ENCODE measurements at places on chromosomes 7 and 10.

DNA sequence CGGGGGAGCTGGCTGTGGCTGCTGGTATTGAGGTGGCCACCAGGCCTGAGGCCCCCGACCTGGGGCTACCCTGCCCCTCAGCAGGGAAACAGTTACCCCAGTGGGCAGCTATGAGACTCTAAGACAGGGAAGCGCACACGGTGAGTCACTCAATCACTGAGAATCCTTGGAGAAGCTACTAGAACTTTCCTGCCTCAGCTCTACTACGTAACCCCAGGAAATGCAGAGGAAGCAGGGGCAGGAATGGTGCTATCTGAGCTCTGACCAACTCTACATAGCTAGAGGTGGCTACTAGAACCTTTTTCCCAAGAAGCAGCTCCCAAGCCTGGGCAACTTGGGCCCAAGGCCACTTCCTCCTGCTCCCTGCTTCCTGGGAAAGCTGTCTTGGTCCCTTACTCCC, 11.8 kb downstream of the DNAJB12 start:
- DNase-seq, result no peak

GRCh38 chr10:126179637-126180036, 208.6 kb downstream of the ADAM12 start:
- DNase-seq, result peak; percentile 5

DNA sequence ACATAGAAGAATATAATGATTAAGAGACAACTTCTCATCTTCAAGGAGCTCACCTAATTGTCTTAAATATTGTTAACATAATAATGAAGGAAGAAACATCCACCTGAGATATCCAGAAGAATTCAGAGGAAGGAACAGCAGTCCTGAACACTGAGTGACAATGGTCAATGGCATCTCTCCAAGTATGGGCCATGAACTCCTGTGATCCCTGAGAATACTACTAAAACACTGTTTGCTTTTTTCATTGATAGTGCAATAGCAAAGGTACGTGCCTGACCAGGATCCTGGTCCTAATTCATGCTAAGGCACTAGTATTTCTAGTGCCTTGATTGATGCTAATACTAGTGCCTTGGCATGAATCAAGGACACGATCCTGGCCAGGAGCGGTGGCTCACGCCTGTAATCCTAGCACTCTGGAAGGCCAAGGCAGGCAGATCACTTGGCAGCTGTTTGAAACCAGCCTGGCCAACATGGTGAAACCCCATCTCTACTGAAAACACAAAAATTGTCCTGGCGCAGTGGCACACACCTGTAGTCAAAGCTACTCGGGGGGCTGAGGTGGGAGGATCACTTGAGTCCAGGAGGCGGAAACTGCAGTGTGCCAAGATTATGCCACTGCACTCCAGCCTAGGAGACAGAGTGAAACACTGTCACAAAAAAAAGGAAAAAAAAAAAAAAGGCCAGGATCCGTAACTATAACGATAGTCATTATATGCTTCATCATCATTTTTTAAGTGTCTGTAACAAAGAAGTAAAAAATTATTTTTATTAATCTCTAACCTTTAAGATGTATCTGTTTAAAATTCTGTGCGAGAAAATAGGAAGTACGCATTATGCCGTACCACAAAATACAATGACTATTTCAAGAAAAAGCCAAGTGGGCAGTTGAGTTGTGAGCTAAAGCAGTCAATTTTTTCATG, 49.1 kb downstream of the SRPK2 start:
- no peak for DNase-seq

GRCh38 chr7:12609561-12609960, 39.0 kb downstream of the SCIN start:
- DNase-seq, result no peak

GRCh38 chr7:613442-614140, 93.9 kb upstream of the PDGFA start:
- DNase-seq, result no peak

- DNase-seq, result no peak
Measured at GRCh38 chr10:17453373-17454091, 863 bp downstream of the ST8SIA6 start.

DNA sequence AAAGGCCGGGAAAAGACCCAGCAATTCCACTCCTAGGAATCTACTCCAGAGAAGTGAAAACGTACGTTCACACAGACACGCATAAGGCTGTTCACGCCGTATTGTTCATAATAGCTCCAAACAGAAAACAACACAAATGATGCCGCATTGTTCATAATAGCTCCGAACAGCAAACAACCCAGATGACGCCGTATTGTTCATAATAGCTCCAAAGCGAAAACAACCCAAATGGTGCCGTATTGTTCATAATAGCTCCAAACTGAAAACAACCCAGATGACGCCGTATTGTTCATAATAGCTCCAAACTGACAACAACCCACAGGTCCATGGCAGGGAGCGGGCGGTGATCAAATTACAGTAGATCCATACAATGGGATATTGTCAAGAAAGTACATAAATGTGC, 85.2 kb upstream of the DNAAF5 start:
- no peak for DNase-seq

DNA sequence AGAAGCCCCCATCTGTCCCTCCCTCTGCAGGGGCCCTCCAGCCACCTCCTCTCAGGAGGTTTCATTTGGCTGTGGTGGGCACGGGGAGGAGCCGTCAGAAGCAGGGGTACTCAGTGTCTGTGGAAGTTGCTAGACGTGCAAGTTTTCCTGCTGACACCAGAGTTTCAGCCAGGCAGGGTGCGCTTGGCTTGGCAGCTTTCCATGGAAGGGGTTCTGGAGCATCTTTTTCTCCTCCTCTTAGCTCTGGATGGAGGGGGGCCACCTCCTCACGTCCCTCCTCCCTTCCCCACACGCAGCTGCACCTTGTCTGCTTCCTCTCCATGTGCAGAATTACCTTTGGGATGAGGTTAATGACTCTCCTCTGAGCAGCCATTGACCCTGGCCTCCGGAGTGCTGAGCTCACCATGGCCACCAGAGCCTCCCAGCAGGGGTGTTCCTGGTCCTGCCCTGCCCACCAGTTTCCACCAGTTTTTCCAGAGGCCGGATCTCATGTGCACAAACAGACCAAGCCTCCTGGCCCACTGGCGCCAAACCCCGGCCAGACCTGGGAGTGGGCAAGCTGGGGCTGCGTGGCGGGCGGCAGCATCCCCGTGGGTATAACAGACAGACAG, 579.8 kb upstream of the FOXK1 start:
- DNase-seq, result no peak

- DNase-seq, result no peak
Measured at GRCh38 chr10:650886-651615, 38.4 kb downstream of the DIP2C start.

- no peak for DNase-seq
Measured at GRCh38 chr10:6642876-6643275, 62.8 kb upstream of the PRKCQ start.

- DNase-seq, result no peak
Measured at GRCh38 chr10:52083422-52083821, 230.7 kb upstream of the DKK1 start.

- no peak for DNase-seq
Measured at GRCh38 chr10:17650416-17650815, 6.5 kb downstream of the STAM start.

- no peak for DNase-seq
Measured at GRCh38 chr10:1171586-1171985, 115.4 kb downstream of the WDR37 start.

- DNase-seq, result no peak
Measured at GRCh38 chr10:84296091-84296981, 32.1 kb upstream of the CCSER2 start.

GRCh38 chr7:120724448-120724847, 133.5 kb downstream of the TSPAN12 start:
- no peak for DNase-seq

DNA sequence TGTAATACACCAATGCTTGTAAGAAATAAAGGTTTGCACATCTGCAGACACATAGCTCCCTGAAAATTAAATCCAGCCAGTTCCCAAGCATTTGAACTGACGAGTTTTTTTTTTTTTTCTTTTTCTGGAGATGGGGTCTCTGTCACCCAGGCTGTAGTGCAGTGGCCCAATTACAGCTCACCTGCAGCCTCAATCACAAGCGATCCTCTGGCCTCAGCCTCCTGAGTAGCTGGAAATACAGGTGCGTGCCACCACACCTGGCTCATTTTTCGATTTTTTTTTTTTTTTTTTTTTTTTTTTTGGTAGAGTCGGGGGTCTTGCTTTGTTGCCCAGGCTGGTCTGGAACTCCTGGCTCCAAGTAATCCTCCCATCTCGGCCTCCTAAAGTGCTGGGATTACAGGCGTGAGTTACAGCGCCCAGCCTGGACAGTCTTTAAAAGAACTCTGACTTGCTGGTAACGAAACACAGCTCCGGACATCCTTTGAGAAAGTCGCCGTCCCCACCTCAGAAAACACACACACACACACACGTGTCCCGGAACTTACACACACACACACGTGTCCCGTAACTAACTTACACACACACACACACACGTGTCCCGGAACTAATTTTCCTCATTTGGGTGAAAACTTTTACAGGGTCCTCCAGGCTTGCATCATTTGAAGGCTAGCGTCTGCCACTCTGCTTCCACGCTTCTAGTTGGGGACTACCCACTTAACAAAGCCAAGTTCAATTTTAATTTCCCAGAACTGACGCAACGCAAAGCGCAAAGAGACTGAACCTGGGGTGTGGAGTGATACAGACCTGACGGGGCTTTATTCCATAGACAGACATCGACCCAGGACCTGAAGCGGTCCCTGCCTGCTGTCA, 18.6 kb downstream of the OCM2 start:
- DNase-seq, result no peak

DNA sequence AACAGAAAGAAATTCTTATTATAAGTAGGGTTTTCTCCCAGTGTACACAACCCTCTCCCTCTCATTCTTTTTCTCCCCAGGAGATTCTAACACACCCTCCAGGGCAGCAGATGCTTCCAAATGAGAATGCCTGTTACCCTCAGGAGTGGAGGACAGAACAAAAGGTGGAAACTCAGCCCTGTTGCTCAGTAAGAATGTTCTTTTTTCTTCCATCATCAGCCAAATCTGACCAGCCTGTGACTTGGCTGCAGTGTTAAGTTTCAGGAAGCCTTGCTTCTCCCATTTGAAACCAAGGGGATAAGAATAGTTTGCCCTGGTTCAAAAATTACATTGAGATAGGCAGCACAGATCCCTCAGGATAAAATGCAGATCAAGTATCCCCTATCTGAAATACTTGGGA, 77.5 kb upstream of the EEPD1 start:
- DNase-seq, result no peak

GRCh38 chr10:56586461-56586891, 225.4 kb upstream of the ZWINT start:
- DNase-seq, result no peak

GRCh38 chr7:25482631-25483030, 254.3 kb upstream of the NPVF start:
- no peak for DNase-seq

GRCh38 chr10:78462726-78463228, 429.1 kb downstream of the RPS24 start:
- DNase-seq, result no peak

GRCh38 chr7:148621563-148621962, 31.0 kb downstream of the C7orf33 start:
- no peak for DNase-seq

GRCh38 chr10:121536310-121536913, 61.8 kb downstream of the FGFR2 start:
- no peak for DNase-seq

GRCh38 chr10:20343036-20343435, 526.8 kb downstream of the PLXDC2 start:
- DNase-seq, result no peak

DNA sequence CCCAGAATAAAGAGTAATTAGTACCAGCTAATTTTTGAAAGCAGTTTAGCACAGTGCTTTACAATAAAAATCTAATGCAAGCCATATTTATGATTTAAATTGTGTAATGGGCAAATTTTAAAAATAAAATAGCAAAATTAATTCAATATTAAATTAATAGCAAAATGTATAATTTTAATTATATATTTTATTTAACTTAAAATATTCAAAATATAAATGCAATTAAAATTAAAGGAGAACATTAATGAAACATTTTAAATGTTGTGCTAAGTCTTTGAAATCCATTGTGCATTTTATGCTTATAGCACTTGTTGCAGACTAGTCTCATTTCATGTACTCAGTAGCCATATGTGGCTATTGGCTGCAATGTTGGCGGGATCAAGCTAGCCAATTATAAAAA, 367.6 kb downstream of the SUGCT start:
- no peak for DNase-seq

GRCh38 chr10:71974489-71975021, 10.4 kb downstream of the CHST3 start:
- no peak for DNase-seq

- no peak for DNase-seq
Measured at GRCh38 chr7:114405427-114405826, 9.2 kb upstream of the FOXP2 start.

DNA sequence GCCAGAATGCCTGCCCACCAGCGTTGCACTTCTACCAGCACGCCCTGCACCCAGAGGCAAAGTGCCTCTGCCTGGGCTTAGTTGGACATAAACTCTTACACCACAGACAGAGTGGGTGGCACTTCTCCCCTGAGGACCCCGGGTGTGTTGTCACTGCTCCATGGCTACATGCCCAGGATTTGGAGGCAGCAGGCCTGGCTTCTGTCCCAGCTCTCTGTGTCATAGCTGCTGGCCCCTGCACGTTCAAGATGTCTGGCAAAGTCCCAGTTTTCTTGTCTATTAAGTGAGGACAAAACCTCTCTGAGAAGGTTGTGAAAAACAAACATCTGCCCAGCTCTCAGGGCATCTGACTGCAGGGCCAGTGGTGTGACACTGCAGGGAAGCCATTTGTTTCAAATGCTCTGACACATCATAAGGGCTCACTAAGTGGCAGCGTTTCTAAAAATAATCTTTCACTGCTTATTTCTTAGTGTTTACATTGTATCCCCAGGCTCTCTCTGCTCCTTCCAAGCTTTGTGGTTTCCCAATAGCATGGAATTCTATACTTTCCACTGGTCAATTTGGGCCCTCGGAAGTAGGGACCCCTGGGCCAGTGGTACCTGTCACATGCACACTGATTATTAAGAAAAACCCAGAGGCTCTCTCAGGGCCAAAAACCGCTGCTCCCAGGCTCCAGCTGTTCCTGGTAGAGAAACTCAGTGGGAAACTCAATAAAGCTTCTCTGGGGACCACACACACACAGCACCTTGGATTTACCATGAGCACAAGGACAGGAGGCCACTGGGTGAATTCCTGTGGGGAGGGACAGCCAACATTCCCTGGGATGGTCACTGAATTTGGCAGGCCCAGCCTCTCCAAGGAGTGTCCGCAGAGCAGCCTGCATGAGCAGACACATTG, 86.2 kb upstream of the ANLN start:
- DNase-seq, result no peak

- DNase-seq, result no peak
Measured at GRCh38 chr10:126639084-126639483, 31.4 kb downstream of the C10orf90 start.

- no peak for DNase-seq
Measured at GRCh38 chr10:86373828-86374227, 7.2 kb upstream of the GRID1 start.

GRCh38 chr10:23534761-23535160, 95.9 kb downstream of the OTUD1 start:
- DNase-seq, result no peak

- DNase-seq, result no peak
Measured at GRCh38 chr10:124476043-124476725, 14.6 kb downstream of the LHPP start.

DNA sequence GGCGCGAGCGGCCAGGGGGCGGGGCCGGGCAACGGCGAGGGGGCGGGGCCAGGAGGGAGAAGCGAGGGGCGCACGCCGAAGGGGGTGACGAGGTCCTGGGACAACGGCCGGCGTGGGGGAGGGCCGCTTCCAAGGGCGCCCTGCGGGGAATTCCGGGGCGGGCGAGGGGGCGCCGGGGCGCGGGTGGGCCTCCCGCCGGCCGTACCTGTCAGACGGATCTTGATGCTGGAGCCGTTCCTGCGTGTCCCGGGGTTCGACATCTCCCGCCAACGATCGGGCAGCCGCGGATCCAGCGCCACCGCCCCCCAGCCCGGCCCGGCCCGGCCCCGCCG, 421 bp downstream of the SMURF1 start:
- DNase-seq, result no peak
